Left kidney (tissue), 8 donors: ENCODE measurements at places on chromosomes 6 and 20.

DNA sequence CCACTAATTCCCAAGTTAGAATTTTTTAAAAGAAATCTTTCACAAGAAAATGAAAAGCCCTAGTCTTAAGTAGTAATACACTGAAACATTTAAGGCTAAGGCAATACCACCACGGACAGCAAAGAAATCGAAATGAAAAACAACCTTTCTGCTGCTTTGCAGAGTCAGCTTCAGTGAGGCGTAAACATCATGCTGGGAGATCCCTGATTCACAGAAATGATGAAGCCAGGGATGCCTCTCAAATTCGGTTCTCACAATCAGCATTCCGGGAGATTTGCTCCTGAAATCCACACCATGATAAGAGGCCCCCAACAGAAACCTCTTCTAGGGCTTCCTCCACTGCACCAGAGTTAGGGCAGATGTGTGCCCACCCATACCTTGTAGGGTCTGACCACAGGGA, 18.6 kb downstream of the RRBP1 start:
- no peak for DNase-seq

- DNase-seq, result no peak
Measured at GRCh38 chr6:99344289-99344688, 5.2 kb downstream of the FAXC start.

GRCh38 chr20:7693761-7694160, 246.5 kb downstream of the HAO1 start:
- DNase-seq, result no peak

- no peak for DNase-seq
Measured at GRCh38 chr20:48490961-48491831, 336.6 kb downstream of the PREX1 start.

- no peak for DNase-seq
Measured at GRCh38 chr6:105810922-105811482, 275.1 kb upstream of the PRDM1 start.
